ENCODE measurements at places on chromosomes 6 and 20.

- DNase-seq: no peak
Measured at GRCh38 chr6:47473791-47474346, 3.7 kb upstream of the CD2AP start.

DNA sequence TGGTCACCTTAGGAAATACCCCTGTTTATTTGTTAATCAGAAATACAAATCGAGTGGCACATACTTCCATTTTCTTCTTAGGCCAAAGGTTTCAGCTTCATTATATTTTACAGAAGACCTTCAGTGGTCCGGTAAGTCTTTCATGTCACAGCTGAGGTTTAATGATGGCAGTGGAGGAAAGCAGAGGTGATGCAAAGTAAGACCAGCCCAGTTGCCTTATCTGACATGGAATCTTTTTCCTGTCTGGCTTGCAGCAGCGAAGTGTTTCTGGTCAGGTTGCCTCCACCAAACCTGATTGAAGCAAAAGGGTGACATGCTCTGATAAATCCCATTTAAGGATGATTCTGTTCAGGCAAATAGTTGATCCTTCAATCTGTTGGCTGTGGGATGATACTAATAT, 100.0 kb downstream of the PRDM1 start:
- no peak for DNase-seq

GRCh38 chr6:35055891-35056290, 85.2 kb downstream of the TCP11 start:
- DNase-seq: no peak

DNA sequence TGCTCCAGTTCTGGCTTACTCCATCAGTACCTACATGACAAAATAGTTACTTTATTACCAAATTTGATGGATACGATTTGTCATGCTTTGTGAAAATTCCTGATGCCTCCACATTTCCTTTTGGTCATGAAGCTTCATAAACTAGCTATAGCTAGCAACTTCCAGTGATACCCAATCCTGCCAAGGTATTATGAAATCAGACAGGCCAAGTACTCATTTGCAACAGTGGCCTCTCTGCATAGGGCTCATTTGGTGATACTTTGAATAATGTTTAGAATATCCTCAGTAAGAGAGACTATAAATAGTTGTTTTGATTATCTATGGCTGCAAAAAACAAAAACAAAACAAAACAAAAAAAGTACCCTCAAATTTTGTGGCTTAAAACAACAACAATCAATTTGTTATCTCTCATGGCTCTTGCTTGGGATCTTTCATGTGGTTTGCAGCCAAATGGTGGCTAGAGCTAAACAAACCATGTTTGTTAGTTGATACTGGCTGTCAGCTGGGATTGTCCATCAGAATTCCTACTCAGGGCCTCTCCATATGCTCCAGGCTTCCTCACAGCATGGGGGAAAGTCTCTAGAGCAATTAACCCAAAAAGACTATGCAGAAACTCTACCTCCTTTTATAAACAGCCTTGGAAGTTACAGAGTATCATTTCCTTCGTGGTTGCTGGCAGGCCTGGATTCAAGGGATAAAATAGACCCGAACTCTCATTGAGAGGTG, 10.1 kb upstream of the PRL start:
- no peak for DNase-seq

DNA sequence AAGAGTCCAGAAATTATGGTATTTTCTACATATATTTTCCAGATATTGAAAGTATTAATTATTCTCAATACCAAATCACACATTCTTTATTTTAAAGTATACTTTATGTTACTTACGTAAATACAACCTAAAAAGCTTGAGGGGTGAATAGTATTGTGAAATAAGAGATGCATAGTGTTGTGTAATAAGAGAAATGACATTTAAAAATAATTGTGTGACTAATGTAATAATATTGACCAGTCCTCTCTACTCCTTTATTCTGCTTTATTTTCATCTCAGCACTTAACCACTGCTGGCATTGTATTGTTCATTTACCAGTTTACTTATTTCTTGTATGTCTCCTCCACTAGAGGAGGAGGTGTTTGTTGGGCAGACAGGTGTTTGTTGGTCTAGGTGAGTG, 135.6 kb downstream of the EYA4 start:
- DNase-seq: no peak

GRCh38 chr20:44422083-44422482, 53.6 kb upstream of the TTPAL start:
- DNase-seq: no peak

- DNase-seq: no peak
Measured at GRCh38 chr6:136551103-136551502, 881 bp upstream of the MAP7 start.

DNA sequence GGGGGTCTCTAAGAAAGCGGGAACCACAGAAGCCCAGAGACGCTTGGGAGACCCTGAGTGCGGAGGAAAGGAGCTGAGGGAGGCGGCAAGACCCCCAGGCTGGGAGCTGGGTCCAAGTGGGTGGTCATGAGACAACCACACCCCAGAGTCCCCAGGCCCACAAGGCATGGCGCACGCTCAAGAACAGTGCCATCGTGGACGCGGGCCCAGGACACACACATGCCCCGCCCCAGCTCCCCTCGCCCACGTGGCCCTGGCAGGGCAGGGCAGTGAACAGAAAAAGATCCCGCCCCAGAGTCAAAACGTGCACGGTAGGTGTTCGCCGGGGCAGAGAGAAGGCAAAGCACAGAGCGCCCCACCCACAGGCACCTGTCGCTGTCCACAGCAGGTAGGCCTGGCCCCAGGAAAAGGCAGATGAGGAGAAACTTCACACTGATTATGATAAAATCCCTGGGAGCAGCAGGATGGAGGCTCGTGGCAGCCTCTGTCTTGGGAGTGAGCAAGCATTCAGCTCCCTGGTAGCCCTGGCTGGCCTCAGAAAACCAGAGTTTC, 50.0 kb downstream of the BPIFB1 start:
- DNase-seq: no peak

GRCh38 chr6:56734335-56734734, 91.6 kb upstream of the DST start:
- no peak for DNase-seq

GRCh38 chr6:68071740-68072139, 563.3 kb upstream of the ADGRB3 start:
- no peak for DNase-seq

DNA sequence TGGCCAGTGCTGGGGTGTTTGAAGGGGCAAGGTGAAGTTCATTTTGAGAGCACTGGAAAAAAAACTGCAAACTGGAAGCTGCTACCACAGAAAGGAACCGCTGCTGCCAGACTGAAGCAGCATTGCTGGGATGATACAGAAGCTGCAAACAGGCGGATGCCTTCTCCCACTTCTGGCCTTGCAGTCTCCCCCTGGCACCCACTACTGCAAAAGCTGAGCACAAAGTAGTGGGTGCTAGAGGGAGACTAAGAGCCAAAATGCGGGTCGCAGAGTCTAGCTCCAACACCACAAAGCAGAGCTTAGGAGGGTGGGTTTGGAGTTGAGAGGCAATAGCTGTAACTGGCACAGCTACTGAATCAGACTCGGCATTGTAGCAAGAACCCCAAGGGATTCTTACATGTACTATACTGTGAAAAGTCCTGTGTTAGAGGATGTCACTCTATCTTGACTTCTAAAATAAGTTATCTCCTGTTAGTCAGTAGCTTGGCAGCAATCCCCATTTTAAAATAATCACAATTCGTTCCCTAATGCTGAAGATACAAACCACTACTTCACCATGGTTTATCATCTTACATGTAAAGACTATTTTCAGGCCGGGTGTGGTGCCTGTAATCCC, 44.0 kb upstream of the COL21A1 start:
- DNase-seq: no peak

DNA sequence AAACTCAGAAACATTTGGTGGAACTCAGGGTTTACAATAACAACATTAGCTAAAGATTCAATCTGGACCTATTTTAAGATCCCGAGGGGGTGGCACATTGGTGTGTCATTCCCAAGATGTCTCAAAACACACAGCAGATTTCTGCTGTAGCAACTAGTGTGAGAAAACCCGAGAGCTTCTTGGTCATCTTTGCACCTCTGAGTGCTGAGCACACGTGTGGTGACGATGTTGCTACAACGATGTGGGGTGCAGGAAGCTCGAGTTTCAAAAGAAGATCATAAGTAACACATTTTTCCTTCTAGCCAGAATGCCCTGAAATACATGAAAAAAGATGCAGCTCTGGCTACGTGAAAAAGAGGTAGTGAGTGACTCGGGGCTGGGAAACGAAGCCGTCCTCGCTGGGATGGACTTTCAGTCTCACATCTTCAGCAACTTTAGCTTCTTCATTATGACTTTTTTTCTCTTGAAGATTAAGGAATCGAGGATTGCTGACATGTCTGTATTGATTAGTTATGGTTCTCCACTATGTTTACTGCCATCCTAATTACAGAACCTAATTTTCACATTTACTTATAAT, 1.5 kb downstream of the RAMACL start:
- no peak for DNase-seq

DNA sequence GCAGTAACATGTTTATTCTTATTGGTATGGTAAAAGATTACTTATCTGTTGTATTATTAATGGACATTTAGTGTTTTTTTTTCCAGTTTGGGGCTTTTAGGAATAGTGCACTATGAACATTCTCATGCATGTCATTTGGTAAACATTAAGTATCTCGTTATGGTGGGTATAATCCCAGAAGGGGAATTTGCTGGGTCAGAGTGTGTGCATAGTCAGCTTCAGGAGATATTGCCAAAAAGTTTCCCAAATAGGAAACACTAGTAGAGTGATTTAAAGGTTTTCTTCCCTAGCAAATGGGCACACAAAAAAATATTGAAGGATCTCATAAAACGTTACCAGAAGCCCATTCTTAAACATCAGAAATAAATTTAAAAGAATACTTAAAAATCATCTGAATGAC, 25.2 kb upstream of the NHSL1 start:
- DNase-seq: no peak

- no peak for DNase-seq
Measured at GRCh38 chr6:159109391-159109790, 59.8 kb upstream of the FNDC1 start.

- no peak for DNase-seq
Measured at GRCh38 chr6:156918647-156919046, 141.5 kb downstream of the ARID1B start.

GRCh38 chr20:33148040-33148439, 19.9 kb upstream of the BPIFA2 start:
- no peak for DNase-seq

- DNase-seq: no peak
Measured at GRCh38 chr6:38143191-38144150, 323.9 kb downstream of the ZFAND3 start.

DNA sequence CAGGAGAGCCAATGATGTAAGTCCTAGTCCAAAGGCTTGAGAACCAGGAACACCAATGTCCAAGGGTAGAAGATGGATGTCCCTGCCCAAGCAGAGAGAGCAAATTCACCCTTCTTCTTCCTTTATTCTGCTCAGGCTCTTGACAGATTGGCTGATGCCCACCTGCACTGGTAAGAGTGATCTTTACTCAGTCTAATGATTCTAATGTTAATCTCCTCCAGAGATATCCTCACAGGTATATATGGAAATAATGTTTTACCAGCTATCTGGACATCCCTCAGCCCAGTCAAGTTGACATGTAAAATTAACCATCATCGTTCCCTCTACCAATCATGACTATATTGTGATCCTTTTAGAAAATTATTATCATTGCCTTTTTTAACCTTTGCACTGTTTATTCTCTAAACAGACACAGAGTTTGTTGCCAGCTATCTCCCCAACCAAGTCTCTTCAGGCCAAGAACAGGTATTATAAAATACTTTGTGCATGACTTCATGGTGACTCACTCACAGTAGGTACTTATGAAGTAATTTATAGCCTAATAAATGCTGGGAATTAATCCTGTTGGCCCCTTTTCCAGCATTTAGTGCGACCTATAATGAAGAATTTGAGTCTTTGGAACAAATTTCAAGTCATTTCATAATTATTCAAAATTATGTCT, 26.2 kb upstream of the TSHZ2 start:
- DNase-seq: no peak

Measured in activated T-cell treated with anti-CD3 and anti-CD28 coated beads for 1 hour (primary cell).